ENCODE measurements at places on chromosomes 6 and 20.

- DNase-seq = no peak
These were observed 1.5 kb upstream of the MTO1 start for GRCh38 chr6:73460056-73460455.

DNA sequence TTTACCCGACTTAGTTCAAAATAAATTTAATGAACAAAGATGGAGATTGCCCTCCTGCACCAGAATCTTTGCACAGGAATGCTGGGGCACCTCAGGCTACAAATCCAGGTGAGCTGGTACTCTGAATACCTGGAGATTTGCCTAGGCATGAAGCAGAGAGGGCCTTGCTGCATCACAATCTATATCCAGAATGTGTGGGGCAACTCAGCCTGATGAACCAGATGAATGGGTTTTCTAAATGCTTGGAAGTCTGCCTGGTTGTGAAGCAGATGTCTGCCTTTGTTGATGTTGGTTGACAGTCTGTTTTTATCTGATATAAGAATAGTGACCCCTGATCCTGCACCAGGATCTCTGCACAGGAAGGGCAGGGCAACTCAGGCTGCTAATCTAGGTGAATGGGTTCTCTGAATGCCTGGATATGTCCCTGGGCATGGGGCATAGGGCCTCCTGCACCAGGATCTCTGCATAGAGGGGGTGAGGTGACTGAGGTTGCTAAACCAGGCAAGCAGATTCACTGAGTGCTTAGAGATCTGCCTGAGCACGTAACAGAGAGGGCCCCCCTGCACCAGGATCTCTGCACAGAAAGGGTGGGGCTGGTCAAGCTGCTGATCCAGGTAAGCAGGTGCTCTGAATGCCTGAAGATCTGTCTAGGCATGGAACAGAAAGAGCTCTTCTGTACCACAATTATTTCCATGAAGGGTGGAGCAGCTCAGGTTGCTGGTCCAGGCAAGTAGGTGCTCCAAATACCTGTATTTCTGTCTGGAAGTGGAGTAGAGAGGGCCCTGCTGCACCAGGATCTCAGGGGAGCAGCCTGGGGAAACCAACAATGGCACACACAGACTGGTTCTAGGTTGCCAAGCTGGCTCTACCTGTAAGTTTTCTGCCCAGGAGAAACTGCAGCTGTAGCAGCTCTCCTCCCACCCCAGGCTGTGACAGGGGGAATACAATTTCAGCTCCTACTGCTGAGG is 437.5 kb downstream of the MMUT start:
- DNase-seq = no peak

- DNase-seq = no peak
These were observed 25.1 kb downstream of the PRPH2 start for GRCh38 chr6:42697268-42697655.

DNA sequence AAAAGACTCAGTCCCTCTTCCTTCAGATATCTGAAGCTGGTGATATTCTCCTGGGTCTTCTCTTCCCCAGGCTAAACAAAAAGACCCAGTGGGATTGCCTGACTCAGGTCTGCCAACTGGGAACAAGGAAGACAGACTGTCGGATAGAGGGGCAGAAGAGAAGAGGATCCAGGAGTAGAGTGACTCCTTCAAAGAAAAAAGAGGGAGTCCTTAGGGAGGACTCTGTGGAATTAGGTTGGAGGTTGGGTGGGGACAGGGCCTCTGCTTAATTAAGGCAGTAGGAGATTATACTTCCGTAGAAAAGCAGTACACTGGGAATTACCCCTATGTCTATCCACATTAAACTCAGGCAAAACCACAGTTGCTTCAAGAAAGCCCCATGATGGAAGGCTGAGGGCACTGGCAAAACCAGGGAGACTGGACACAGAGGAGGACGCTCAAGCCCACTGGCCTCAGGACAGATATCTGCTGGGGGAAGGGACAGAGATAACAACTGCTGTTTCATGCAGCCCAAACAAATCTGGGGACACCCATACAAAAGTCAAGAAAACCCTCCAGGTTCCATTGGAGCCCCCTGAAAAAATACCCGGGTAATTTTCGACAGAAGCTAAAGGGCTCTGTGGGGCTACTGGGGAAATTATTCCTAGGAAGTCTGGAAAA is 5.7 kb downstream of the BCL2L1 start:
- no peak for DNase-seq

- DNase-seq = no peak
These were observed 25.6 kb downstream of the FILIP1 start for GRCh38 chr6:75467966-75468365.

DNA sequence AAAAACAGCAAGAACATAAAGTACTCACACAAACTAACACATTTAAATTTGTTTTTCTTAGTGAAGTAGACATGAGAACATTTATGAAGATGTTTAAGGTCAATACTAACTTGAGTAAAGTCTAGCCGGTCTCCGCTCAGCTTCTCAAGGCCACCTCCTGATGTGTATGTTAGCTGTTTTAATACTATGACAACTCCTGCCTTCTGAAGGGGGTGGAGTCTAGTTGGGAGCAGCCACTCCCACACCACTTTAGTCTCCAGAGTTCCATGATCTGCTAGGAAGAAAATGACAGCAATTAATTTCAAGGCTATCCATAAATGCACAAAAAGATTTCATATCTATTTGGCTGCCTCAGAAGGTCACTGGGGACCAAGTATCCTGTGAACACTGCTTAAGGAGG is at the start of gene GSTA3:
Gene GSTA3, minus strand, starts transcription at position 168 of the 400 bp plus-strand sequence. CDS start 3,864 bp downstream, outside the sequence.
- DNase-seq = no peak

DNA sequence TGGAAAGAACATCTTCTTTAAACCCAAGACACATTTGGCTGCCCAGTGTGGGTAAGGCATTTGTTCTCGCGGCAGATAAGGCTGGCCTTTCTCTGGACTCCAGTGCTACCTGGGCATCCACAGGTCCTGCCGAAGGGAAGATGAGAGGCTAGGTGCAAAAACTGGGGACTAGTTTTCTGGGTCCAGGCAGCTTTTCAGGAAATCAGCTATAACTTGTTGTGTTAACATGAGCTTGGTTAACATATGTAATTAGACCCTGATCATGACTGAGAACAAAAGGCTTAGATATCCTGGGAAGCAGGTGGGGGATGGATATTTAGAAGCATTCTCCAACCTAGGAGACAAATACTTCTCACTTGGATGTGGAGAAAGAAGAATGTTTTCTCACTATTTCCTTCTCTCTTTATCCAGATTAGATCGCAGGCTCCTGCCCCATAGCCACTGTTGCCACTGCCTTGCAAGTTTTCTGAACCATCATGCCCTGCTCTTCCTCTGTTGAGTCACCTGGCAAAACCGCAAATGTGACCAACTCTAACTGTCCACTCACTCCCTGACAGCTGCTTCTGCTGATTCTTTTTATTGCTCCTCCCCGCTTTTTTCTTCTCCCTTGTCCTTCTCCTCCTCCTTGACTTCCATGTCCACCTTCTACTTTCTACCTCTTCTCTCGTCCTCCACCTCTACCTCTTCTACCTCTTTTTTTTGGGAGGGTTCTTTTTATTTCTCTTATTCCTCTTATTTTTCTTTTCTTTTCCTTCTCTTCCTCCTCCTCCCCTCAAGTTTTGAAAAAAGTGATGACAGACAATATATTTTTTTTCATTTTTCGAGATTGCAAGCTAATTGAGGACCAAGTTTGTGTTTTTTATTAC is 258.1 kb downstream of the UTRN start:
- DNase-seq = no peak

DNA sequence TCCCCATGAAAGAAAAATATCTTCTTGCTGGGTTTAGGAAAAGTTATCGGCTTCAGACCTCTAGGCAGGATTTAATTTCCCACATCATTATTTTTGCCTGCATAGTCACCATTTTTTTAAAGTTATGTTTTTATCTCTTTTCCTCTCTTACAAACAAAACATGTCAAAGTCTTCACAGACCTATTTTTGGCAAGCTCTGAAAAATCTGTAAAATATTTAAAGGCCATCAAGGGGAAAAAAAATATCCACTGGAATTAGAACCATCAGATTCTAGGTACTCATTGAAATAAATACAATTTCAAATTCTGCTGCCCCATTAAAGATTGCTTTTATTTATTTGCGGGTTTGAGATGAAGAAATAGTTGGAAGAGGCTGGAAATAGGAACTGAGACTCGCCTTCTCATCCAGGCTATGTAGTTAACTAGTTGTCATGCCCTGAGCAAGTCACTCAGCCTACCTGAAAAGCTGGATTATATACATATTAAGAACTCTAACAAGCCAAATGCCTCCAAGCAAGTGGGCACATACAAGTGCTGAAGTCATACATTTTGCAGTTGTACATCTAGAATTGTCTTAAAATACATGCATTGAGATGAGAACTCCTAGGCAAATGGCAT is 101.7 kb upstream of the SASH1 start:
- no peak for DNase-seq

- no peak for DNase-seq
These were observed 496.2 kb upstream of the SULF2 start for GRCh38 chr20:48281501-48281900.

DNA sequence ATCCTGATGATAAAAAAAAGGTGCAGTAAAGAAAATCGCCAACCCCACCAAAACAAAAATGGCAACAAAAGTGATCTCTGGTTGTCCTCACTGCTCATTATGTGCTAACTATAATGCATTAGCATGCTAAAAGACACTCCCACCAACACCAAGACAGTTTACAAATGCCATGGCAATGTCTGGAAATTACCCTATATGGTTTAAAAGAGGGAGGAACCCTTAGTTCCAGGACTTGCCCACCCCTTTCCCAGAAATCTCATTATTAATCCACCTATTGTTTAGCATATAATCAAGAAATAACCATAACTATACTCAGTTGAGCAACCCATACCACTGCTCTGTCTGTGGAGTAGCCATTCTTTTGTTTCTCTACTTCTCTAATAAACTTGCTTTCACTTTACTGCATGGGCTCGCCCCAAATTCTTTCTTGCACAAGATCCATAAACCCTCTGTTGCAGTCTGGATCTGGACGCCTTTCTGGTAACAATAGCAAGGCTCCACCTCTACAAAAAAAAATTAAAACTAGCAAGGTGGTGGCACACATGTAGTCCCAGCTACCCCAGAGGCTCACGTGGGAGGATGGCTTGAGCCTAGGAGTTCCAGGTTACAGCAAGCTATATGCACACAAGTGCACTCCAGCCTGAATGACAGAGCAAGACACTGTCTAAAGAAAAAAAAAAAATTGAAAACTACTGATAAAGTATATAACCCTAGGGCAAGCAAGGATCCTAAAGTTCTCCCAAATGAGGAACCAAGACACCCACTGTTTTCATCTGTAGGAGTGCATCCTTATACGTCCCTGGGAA is 278.8 kb upstream of the JARID2 start:
- DNase-seq = no peak

DNA sequence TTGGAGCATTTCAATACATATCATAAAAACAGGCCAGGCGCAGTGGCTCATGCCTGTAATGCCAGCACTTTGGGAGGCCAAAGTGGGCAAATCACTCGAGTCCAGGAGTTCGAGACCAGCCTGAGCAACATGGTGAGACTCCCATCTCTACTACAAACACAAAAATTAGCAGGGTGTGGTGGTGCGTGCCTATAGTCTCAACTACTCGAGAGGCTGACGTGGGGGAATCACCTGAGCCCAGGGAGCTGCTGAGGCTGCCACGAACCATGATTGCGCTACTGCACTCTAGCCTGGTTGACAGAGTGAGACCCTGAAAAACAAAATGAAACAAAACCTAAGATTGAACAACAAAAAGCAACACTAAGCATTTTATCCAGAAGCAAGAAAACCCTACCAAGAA is 47.2 kb downstream of the BACH2 start:
- DNase-seq = no peak

DNA sequence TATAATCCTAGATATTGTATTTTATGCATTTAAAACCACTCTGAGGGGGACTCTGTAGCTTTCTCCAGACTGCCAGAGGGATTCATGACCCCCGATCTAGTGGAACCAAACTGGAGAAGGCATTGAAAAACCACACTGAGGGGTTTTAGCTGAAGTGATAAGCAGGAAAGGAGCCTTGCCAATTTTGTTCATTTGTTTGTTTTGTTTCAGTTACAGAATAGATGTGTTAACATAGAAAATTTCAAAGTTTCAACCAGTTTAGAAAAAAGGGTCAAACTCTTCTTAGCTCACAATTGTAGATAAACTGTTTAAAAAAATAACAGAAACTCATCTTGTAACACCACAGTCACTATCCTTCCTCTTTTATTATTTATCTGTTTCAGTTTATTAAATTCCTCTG is 19.8 kb downstream of the TAB2 start:
- DNase-seq = no peak

- DNase-seq = no peak
These were observed 37.3 kb downstream of the RBM38 start for GRCh38 chr20:57428324-57429158.

- DNase-seq = no peak
These were observed 110.3 kb downstream of the SLC35F1 start for GRCh38 chr6:118017301-118017848.

DNA sequence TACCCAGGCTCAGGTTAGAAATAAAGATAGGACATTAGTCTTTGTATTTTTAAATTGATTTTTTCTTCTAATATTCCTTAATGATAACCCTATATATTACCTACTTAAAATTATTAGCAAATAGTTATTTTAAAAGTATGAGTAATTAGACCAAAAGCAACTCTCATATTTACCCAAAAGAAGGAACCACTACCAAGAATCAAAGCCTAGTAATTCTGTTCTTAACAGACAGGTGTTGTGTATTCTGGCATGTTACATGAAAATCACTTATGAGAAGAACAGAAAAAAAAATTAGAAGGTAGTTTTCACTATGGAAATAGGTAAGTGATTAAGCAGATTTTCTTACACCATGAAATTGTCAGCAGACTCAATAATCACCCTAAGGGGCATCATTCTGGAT is 105.1 kb downstream of the ATG5 start:
- no peak for DNase-seq

- DNase-seq = no peak
These were observed 255.1 kb upstream of the JAG1 start for GRCh38 chr20:10928841-10929421.

DNA sequence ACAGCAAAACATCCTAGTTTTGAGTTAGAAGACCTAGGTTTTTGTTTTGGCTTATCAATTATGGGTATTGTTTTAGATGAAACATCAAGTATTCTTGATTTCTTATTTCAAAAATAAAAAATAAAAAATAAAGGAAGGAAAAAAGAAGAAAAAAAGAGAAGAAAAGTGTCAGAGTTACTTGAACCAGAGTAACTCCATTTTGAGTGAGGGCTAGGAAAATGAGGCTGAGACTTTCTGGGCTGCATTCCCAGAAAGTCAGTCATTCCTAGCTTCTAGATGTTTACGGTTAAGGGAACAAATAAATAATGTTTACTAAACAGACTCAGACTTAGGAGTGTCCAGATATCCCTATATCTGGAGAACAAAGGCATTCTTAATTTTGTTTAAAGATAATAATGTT is 45.3 kb upstream of the HFE start:
- DNase-seq = no peak

DNA sequence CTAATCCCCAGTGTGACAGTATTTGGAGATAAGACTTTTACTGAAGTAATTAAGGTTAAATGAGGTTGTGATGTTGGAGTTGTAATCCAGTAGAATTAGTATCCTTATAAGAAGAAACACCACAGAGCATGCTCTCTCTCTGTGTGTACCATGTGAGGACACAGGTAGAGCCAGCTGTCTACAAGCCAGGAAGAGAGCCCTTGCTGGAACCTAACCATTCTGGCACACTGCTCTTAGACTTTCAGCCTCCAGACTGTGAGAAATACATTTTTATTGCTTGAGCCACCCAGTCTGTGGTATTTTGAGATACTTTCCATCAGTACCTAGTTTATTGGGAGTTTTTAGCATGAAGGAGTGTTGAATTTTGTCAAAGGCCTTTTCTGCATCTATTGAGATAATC is 110.2 kb downstream of the PHF3 start:
- no peak for DNase-seq

- DNase-seq = no peak
These were observed 19.7 kb downstream of the PLCB4 start for GRCh38 chr20:9088556-9088955.
